NCI-H1694 (cell line): ENCODE measurements at places on chromosomes 12 and 14.
A peak's percentile ranks its signal among the peaks of the same experiment; 100 is the strongest.

DNA sequence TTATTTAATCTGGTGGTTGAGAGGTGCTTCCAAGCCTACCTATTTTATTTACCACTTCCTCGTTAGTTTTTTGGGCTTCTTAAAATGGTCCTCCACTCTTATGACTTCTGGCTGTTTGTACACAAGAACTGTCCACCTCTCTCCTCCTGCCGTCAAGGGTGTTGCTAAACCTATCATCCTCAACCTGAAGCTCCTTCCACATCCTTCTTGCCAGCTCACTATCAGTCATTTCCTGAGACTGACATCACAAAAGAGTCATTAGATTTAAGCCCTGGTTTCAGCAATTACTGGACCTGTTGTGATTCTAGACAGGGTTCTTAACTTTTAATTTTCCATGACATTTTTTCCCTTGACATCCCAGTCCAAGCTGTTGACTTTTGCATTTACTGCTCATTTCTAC lies 91.9 kb downstream of the BICD1 start:
- DNase-seq: no peak

GRCh38 chr12:98369581-98369980 lies 145.8 kb upstream of the TMPO start:
- no peak for DNase-seq

DNA sequence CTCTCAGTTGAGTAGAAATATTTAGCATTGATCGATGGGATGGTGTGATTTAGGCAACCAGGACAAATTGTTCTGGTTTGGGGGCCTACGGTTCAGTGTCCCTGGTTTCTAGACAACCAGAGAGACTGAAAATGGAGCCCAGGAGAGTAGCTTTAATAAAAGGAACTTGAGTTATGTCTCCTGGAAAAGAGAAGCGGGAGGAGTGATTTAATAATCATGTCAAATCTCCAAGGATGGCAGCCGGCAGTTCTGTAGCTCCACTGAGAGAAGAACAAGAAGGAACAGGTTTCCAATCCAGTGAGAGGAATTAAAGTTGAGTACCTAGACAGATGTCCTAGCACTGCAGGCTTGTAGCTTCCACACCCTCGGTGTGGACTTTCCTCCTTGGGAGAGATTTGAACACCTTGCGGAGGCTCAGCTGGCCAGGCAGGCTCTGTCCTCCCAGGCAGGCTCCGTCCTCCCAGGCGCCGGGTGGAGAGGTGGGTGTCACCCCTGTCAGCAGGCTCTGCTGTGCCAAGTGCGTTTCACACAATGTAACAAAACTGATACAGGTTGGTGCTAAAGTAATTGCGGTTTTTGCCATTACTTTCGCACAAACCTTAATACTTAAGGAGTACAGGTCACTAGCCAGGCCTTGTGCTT lies 45.9 kb downstream of the SLC6A12 start:
- DNase-seq: no peak

DNA sequence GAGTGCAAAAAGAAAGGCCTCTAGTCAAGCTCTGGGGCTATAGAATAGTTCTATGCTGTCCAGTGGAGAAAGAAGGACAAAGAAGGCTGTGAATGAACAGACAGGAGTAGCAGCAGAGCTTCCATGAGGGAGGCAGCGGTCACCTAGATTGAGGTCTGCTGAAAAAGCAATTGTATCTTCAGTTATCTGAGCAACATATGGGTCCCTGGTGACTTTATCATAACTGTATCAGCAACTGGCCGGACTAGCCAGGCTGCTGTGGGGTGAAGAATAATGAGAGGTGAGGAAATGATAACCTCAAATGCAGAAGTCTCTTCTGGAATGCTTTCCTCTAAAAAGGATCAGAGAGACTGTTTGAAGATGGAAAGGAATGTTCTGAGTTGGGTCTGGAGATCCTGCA lies 971.3 kb upstream of the TMEM132C start:
- no peak for DNase-seq

- DNase-seq: peak; percentile 85
Measured at GRCh38 chr12:116366456-116366776, 88.9 kb upstream of the MED13L start.

GRCh38 chr12:100404769-100405407 lies 48.0 kb downstream of the SLC17A8 start:
- no peak for DNase-seq

DNA sequence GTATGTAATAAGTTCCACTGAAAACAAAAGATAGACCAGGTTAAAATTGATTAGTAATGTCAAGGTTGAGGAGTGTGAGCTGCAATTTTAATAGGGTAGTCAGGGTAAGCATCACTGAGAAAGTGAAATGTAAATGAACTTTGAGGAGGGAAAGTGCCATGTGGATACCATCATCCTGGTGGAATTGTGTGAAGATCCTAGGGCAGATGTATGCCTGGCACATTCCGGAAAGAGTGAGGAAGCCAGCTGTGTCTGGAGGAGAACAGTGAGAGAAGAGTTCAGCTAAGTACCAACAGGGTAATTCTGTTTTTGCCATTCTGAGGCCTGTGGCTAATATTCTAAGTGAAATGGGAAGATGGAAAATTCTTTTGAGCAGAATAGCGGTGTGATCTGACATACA lies 2.9 kb upstream of the CLEC2A start:
- no peak for DNase-seq

- DNase-seq: no peak
Measured at GRCh38 chr14:92917956-92918355, 5.0 kb upstream of the CHGA start.

GRCh38 chr12:132024758-132025157 lies 75.0 kb downstream of the EP400 start:
- DNase-seq: no peak

- no peak for DNase-seq
Measured at GRCh38 chr14:91360490-91361232, 57.0 kb downstream of the CCDC88C start.

DNA sequence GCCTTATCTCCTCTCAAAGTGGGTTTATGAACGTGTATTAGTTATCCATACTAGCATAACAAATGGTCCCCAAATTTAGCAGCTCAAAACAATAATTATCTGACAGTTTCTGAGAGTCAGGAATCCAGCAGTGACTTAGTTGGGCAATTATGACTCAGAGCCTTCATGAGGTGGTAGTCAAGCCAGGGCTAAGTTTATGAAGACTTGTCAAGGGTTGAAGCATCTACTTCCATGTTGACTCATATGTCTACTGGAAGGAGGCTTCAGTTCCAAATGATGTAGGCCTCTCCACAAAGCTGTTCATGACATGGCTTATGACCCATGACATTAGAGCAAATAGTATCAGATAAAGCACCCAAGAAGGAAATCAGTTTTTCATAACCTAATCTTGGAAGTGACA lies 73.2 kb downstream of the IPO8 start:
- no peak for DNase-seq

GRCh38 chr14:89957791-89958190 lies 2.1 kb downstream of the TDP1 start:
- DNase-seq: no peak

- no peak for DNase-seq
Measured at GRCh38 chr14:94977016-94977415, 180.3 kb downstream of the DICER1 start.

DNA sequence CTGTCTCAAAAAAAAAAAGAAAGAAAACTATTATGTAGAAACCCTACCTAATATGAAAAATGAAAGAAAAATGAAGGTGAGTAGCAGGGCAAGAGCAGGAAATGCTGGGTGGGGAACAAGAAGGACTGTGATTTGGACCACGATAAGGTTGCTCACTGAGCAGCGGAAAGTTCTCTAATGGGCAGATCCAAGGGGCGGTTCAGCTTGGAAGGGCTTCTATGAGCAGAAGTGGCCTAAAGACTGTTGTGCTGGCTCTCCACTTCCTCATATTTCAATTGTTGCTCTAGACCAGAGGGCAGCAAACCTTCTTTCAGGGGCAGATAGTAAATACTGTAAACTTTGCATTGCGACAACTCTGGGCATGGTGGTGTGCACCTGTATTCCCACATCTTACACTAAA lies 16.3 kb upstream of the NFYB start:
- no peak for DNase-seq

- no peak for DNase-seq
Measured at GRCh38 chr12:102454808-102455760, 25.3 kb downstream of the IGF1 start.

DNA sequence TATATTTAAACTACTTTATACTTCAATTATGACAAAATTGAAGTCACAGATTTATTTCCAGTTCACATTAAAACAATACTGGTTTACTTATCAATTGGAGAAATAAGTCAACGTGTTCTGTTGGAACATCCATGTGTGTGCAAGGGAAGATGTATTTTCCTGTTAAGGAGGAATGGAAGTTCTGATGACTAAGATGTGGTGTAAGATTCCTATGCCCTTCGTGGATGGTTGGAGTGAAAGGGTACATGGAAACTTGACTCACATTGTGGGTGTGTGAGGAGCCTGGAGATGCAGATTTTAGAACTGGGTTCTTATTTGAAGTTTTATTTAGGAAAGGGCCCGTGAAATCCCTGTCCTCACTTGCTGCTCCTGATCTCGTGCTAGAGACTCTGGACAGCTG lies 95.3 kb downstream of the CATSPERB start:
- DNase-seq: no peak

DNA sequence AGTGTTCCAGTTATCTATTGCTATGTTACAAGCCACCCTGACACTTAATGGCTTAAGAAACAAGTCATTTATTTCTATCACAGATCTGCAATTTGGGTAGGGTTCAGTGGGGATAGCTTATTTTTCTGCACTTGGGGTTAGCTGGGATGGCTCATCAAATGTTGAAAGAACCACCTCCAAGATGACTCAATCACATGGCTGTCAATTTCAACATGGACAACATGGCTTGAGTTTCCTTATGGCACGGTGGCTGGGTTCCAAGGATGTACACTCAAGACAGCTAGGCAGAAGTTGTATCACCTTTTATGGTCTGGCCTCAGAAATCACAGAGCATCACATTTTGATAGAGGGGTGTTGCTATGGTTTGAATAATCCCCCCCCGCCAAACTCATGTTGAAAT lies 24.5 kb upstream of the IGF1 start:
- DNase-seq: no peak

DNA sequence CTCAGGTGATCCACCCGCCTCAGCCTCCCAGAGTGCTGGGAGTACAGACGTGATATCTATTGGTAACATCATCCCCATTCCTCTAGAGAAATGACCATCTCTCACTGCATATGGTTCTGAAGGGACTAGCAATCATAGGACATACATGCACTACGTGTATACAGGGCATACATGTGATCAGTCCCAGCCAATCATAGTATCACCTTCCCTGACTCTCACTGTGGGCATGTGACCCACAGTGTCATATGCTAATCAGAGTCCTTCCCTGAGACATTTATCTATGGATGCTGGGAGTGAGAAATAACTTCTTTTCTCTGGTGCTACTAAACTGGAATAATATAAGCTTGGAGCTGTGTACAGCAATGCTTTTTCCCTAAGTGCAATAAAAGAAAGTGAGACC lies 12.1 kb upstream of the FBXW8 start:
- no peak for DNase-seq

- DNase-seq: peak; percentile 91
Measured at GRCh38 chr14:77040741-77041653, 12.5 kb upstream of the IRF2BPL start.

- DNase-seq: no peak
Measured at GRCh38 chr12:107474099-107474498, 211.5 kb upstream of the PWP1 start.

- DNase-seq: no peak
Measured at GRCh38 chr12:78697817-78698415, 166.7 kb upstream of the SYT1 start.

- DNase-seq: no peak
Measured at GRCh38 chr12:5512601-5512970, 80.7 kb downstream of the NTF3 start.

DNA sequence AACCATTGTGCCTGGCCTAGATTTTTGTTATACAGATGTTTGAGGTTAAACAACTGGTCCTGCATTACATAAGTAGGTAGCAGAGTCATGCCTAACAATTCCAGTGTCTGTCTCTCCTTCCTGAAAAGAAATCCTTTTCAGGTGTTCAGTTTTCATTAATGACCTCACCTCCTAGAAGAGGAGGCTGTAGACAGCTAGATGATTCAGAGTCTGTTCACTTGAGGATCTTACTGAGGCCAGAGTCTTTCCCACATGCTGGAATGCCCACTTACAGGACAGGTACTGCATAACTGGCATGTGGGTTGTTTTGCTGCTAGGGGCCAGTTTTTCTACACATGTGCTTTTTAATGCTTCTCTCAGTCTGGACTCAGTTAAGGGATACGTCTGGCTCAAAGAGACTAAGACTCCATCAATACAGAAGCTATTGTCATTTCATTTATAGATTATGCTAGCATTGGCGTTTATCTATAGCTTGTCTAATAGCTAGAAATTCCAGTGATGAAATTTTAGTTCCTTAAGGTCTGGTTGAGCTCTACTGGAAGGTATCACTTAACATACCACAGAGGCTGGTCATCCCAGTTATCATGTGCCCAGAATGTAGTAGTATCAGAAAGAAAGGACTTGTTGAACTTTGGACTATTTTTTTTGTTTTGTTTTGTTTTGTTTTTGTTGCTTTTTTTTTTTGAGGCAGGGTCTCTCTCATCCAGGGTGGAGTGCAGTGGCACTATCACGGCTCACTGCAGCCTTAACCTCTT lies 206.4 kb downstream of the ERC1 start:
- DNase-seq: no peak
